ENCODE measurements at places on chromosomes 4 and X.

GRCh38 chr4:134260126-134260525 is 58.5 kb upstream of the PABPC4L start:
- no peak for DNase-seq

- DNase-seq = peak; percentile 16
These were observed 840 bp downstream of the GRID2 start for GRCh38 chr4:92304606-92305005.

DNA sequence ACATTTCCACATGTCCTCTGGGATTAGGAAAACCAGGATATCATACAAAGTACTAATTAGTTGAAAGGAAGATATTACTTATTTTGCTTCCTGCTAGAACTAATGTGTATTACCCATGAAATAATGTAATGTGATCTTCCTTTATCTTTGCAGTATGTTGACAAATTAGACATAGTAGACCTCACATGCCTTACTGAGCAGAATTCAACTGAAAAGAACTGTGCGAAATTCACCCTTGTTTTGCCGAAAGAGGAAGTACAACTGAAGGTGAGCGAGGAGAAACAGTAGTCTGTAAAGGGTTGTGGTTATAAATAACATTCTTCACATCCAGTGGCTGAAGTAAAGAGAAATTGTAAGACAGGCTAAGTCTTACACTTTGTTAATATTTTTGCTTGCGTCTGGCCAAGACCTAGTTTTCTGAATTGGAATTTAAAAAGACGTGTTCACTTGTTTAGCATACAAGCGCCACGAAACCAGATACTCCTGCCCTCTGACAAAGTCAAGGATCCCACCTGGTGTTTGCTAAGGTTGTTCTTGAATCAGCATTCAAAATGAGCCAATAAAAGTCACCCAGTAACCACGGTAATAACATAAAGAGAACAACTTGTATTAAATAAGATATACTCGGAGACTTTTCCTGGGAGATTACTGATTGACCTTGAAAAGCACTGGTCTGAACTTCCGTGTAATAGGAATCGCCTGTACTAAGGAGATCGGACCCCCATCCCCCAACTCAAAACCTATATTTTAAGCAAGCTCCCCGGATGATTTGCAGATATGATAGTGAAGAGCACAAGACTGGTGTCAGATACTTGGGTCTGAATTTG is 16.9 kb downstream of the STAP1 start:
- no peak for DNase-seq

- DNase-seq = no peak
These were observed 57.8 kb upstream of the STX18 start for GRCh38 chr4:4599481-4600275.

- DNase-seq = no peak
These were observed 15.0 kb upstream of the HOPX start for GRCh38 chr4:56696056-56696455.

- DNase-seq = no peak
These were observed 391.2 kb downstream of the SLITRK2 start for GRCh38 chrX:146208821-146209220.

DNA sequence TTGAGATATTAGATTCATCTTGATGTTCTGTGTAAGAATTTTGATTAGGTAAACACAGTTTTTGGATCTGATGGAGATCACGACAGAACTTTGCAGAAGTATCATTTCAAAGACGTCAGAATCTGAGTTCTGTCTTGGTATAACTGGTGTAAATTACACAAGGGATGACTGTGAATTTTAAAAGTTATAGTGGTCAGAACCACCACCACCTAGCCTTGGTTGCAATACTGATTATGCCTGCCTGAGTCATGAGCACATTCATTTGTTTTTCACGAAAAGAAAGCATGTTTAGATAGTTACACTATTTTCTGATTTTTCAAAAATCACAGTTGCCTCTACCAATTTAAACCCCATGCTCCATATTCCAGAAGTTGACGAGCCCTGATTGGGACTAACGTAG is 54.8 kb downstream of the ZFX start:
- DNase-seq = peak; percentile 28

GRCh38 chr4:138992676-138993075 is 22.9 kb upstream of the NOCT start:
- no peak for DNase-seq

DNA sequence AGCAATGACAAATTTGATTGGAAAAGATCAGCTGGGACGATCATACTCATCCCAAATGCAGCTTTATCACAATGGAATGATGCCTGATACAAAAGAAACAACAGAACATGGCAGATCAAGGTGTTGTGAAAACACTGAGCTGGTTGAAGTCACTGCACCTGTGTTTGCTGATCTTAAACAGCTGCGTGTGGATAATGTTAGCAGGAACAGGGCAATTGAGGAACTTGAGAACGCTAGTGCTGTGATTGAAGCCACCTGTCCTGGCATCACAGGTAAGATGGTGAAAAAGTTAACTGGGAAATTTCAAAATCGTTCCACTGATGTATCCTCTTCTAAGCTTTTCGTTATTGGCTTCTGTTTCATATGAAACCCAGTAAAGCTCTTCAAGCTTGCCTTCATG is 27.4 kb upstream of the SOD3 start:
- DNase-seq = no peak

DNA sequence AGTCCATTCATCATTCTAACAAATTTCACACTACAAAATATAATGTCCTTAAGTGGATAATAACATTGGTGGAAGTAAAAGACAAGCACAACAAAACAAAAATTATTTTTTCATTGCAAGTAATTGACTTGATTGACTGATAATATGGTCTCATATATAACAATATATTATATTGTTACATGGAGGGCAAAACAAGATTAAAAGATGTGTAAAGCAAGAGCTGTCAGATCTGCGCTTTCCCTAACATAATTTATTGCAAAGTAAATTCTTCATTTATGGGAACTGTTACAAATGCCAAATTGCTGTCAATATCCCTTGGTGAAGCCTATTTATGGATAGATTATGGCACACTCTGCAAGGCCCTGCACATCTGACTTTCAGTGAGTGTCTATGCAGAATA is 233.6 kb downstream of the PCDH7 start:
- no peak for DNase-seq

DNA sequence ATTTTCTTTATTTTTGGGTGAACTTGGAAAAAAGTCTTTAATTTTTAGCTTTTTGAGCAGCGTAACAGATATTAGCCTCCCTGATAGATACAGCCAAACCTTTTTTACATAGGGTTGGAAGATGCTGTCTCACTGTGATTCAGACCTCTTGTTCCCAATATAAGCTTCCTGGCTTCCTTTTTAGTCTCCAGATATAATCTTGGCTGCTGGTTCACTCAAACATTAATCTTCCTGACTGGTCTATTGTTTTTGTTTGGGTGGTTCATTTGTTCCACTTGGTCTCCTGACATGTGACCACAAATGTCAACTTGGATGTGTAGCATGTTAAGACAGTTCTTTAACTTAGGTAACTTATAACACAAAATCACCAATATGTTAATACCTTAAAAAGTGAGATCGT is 23.0 kb downstream of the RPA4 start:
- DNase-seq = peak; percentile 43

DNA sequence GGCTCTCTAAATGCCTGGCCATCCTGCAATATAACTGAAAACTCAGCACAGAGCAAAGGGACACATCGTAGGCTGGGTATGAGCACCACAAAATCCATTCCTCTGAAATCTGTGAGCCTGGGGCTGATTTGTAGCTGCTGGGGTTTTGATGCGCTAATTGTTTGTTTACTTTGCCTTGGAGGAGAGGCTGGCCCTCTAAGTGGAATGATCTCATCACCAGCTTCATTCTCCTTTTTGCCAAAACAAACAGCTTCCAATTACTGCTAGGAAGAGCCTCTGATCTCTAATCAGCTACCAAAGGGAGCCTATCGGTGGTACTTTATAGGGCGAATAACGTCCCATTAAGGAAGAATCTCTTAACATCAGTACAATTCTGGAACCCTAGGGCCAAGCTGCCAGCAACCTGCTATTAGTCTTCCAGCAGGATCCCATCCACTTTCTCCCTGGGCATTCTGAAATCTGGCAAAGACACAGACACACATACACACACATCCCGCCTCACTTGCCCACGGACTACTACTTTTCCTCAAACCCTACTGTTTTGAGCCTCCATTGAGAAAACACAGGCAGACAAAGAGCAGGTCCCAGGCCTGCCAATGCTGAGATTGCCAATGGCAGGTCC is 5.8 kb downstream of the ANOS1 start:
- DNase-seq = no peak

GRCh38 chr4:141719585-141719984 is 83.2 kb downstream of the IL15 start:
- no peak for DNase-seq

DNA sequence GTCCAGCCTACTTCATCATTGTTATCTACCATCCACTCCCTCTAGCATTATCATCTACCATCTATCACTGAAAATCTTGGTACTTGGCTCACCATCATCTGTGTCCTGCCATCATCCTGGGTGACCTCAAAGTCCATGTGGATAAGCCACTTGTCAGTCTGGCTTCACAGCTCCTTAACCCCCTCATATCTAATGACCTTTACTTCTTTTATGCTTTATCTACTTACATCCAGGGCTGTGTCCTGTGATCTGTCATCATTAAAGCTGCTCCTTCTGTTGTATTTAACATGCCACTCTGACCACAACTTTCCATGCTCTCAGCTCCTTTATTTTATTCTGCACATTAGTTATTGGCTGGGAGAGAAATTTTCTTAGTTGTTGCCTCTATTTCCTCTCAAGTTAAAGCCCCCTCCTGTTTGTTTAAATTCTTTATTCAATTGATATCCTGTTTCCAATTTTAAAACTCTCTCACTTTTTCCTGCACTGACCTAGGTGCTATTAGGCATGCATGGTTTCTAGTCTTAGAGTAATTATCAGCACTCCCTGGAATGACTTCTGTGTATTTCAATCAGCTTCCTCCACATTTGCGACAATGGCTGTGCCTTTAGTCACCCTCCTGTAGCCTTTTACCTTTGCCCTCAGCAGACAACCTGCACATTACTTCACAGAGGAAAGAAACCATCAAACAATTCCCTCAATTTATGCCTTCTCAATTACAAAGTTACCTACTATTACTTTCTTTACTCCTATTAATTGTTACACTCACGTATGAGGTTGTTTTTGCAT is 8.1 kb upstream of the FABP2 start:
- DNase-seq = no peak

DNA sequence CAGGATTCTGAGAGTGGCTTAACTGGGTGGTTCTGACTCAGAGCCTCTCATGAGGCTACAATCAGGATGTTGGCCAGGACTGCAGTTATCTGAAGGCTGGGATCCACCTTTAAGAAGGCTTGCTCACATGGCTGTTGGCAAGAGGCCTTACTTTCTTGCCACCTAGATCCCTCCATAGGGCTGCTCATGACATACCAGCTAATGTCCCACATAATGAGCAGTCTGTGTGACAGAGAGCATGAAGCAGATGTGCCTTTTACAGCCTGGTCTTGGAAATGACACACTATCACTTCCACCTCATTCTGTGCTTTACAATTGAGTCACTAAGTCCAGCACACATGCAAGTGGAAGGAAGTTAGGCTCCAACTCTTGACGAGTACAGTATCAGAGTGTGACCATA is 4.3 kb upstream of the RBM3 start:
- peak; percentile 35 for DNase-seq

DNA sequence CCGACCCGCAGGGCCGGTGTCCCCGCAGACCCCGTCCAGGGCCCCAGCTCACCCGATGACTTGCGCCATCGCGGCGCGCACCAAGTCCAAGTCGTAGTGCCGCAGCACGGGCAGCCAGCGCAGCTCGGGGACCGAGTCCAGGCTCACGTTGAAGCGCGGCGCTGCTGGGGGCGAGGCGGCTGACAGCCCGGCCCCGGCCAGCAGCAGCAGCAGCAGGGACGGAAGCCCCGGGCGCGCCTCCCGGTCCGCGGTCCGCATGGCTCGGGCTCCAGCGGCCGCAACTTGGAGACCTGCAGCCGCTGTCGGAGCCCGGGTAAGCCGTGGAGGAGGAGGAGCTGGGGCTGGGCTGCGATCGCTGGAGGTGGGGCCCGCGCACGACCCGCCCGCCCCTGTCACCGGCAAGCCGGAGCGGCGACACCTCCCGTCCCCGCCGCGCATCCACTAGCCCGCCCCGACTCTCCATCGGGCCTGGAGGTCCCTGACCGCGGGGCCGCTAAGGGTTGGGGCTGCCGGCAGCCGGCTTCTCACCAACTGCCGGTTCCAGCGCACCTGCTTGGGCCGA is at the start of gene NAAA:
Gene NAAA (minus strand): TSS at position 322 of the 562 bp plus-strand sequence. CDS start 64 bp downstream, at position 258.
- DNase-seq = peak; percentile 55

DNA sequence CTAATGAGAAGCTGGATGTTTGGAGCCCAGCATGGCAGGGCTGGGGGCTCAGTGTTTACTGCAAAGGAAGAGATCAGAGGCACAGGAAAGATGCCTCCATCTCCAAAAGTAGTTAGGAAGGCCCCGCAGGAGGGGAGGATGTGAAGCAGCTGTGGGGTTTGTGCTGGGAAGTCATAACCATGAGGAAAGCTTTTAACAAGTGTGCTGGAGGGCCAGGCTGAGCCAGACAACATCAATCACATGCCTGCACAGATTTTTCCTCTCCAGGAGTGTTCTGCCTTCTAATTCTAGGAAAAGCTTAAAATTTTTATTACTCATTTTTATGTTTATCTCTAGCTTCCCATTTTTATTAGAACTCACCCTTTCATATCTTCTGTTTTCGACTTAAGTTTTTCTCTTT is 65.4 kb downstream of the GPR82 start:
- no peak for DNase-seq

DNA sequence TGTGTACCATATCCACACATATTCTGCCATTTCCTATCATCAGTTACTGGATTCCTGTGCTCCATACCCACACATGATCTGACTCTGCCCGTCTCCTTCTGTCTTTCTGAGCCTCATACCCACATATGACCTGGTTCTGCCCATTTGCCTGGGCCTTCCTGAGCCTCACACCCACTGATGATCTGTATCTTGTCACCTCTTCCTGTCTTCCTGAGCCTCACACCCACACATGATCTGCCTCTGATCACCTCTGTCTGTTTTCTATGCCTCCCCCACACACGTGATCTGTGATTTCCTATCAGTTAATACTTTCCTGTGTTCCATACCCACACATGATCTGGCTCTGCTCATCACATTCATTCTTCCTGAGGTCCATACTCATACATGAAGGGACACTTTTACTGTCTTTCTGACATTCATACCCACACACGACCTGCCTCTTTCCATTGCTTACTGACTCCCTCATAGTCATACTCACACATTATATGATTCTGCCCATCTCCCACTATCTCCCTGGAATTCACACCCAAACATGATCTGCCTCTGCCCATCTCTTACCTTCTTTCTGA is 32.5 kb downstream of the SCML1 start:
- DNase-seq = no peak

GRCh38 chr4:86927843-86928395 is 6.9 kb upstream of the AFF1 start:
- peak; percentile 92 for DNase-seq
